Suprapubic skin (tissue), 4 donors: ENCODE measurements at places on chromosomes 2 and 18. TPM values are rescaled to one million over a fixed set of nuclear protein-coding genes. Genes with fewer than 3 reads are reported as not detected.

GRCh38 chr18:24488824-24489493, 28.5 kb downstream of the HRH4 start:
- no peak for DNase-seq

GRCh38 chr2:196278491-196278911, 107.1 kb upstream of the STK17B start:
- DNase-seq = no peak

DNA sequence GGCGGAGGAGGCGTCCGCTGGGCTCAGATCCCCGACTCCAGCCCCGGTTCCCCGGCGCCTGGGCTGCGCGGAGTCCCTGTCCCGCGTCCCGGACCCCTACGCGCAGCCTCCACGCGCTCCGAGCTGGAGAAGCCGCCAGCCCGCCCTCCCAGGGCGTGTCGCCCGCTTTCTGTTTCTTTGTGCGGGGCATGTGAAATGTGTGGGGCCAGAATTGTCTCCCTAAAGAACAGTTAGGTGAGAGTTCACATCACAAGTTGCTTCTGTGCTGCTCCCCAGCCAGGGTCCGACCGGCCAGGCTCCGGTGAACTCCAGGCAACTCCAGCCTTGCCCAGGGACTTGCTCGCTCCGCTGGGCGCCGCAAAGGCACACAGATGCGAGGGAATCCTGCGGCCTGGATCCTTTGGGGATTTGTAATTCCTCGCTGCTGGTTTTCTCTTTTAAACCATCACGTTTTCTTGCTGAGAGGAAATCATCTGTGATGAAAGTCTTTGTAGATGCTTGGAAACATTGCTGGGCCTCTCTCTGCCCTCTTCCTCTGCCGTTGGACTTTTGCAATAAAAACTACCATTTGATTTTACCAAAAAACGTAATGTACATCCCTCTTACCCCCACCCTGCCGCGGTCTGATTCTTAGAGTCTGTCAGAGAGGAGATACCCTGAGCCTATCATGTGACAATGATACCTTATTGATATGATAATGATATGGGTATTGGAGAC, 631 bp downstream of the GYPC start:
- DNase-seq = peak; percentile 82

GRCh38 chr2:8515864-8516533, 165.9 kb upstream of the ID2 start:
- no peak for DNase-seq

GRCh38 chr2:2102866-2103653, 228.0 kb downstream of the MYT1L start:
- no peak for DNase-seq

- no peak for DNase-seq
These were observed 523.9 kb downstream of the TNS1 start for GRCh38 chr2:217478831-217479455.

DNA sequence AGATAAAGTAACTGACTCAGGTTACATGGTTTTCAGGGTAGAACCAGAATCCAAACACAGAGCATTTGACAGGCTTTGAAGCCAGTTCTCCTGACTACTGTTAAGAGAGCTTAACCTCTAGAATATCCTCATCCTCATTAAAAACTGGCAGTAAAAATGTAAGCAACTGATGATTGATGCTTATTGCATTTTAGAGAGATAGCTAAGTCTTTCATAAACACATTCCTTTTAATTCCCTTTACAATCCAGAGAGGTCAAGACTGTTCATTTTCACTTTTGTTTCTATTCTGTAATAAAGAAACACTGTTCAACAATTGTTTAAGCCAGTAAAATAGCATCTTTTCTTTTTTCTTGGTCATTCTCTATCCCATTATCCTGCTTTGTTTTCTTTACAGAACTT, 53.9 kb upstream of the RAB27B start:
- no peak for DNase-seq

DNA sequence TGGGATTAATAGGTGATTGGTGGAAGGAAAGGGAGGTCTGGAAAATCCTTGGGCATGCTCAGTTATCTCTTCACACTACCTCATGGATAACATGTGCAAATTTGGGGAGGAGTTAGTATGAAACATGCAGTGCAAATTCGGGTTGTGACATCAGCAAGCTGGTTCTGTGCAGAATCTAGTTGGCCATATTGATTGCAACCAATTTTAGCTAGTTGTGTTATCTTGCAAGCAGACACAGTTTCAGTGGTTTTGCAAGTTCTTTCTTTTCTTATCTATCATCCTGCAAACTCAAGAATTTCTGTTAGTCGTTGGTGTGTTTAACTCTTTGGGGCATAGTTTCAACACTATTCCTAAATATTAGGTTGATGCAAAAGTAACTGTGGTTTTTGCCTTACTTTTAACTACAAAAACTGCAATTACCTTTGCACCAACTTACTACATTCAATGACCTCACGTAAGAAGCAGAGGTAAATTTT, 135.4 kb downstream of the PTH2R start:
- no peak for DNase-seq

GRCh38 chr2:232586943-232587505, 36.5 kb downstream of the EIF4E2 start:
- DNase-seq = no peak

DNA sequence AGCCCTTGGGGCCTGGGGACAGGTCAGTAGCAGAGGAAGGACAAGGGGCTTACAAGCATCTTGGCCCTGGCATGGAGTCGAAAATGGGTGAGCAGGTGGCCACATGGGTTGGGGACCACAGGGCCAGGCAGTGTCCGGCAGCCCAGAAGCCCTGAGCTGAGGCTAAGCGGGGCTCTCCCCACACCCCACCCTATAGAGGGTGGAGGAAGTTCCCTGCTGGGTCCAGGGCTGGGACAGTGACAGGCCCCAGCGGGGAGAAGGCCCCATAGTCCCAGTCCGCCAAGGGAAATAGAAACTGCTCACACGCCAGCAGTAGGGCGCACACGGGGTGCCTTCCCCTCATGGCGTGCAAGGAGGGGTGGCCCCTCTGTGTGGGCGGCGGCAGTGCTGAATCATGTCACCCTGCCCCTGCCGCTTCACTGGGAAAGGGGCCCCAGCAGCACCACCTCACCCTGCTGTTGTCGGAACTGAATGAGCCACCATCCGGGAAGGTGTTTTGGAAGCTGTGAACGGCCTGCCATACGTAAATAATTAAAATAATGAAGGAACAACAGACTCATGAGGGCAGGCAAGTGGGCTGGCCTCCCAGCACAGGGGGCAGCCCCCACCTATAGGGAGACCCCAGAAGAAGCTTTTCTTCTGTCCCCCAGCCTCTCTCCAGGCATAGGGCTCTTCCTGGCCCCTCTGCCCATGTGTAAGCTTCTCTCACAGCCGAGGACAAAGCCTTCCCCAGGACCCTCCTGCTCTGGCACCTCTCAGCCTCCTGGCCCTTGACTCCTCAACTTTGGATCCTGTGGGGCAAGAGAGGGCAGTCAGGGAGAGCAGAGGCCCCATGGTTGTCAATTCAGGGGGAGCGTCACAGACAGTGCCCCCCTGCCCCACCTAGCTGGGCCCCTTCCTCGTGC, 12.7 kb upstream of the DUSP2 start:
- no peak for DNase-seq

DNA sequence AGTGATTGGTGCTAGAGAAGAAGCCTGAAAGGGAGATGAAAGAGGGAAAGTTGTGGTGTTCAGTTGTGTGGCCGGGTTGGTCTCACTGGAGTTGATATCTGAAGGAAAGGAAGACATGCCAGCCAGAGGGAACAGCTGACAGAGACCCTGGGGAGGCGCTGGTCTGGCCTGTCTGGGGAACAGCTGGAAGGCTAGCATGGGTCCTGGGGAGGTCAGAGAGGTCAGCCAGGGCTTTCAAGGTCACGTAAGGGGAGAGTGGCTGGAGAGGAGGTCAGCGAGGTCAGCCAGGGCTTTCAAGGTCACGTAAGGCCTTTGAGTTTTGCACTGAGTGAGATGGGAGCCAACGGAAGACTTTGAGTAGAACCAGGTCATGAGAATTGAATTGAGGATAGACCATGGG, 11.0 kb downstream of the DYSF start:
- DNase-seq = no peak

GRCh38 chr18:55918444-55918843, 330.5 kb upstream of the TCF4 start:
- DNase-seq = no peak

- no peak for DNase-seq
These were observed 3.1 kb downstream of the ARHGEF33 start for GRCh38 chr2:38892819-38893218.

DNA sequence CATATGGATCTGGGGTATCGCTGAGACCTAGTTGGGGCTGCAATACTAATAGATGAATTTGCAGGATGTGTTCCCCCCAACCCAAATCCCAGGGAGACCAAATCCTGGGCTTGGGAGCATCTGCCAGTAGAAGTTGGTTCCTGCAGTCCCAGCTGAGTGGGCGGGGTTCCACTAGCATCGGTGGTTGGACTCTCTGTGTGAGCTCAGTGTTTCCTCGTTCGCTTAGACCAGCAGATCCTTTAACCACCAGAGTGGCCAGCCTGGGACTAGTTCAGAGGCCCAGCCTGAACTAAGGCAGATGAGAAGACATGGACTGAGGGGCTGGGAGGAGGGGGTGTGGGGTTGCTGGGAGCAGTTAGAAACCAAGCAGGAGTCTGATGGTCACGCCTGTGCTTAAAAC, 40.7 kb downstream of the PCARE start:
- no peak for DNase-seq

DNA sequence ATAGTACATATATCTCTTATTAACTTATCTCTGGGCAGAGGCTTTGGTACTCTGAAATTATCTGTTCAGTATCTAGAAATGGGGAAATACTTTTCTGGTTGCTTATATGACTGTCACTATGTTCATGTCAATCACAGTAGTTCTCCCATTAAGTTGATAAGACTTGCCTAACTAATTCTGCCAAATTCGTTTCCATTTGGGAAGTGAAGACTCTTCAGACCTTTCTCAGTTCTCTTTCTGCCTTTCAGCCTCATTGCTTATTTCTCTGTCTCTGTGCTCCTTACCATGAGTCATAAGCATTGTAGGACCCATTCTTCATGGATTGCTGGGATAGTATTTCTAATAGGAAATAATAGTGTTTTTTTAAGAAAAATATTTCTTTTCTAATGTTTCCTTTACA, 113.5 kb downstream of the PHLPP1 start:
- no peak for DNase-seq

DNA sequence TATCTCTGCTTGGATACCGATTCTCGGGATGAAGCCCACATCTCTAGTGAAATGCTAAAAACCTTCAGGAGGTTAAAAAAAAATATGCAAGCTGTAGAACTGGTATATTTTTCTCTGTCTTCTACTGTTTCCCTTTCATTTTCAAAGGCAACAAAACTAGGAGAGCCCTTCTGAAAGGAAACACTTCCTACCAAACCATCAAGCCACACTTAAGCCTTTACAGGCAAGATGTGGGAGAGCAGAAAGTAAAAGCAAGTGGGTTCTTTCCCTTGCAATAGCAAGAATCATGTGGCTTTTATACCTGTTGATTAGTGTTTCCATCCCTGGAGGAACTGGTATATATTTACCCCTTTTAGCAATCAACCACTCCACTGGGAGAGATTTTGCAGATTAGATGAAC, 147.9 kb upstream of the ACAA2 start:
- no peak for DNase-seq

DNA sequence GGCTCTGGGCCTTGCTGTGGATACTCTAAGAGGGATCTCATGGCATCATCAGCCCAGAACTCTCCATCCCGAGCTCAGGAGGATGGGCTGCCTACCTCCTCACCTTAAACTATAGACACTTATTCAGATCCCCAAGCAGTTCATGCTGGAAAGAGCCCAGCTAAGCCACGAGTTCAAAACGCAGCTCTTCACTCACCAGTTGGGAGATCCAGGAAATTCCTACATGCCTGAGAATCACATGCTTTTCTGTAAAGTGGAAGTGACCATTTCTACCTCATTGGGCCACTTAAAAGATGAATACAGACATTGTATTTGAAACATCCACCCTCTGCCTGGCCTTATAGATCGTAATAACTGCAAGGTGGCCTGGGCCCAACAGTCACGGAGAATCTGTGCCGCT, 6.6 kb downstream of the ATOH8 start:
- DNase-seq = no peak

- no peak for DNase-seq
These were observed 23.2 kb downstream of the CAB39 start for GRCh38 chr2:230735884-230736283.

DNA sequence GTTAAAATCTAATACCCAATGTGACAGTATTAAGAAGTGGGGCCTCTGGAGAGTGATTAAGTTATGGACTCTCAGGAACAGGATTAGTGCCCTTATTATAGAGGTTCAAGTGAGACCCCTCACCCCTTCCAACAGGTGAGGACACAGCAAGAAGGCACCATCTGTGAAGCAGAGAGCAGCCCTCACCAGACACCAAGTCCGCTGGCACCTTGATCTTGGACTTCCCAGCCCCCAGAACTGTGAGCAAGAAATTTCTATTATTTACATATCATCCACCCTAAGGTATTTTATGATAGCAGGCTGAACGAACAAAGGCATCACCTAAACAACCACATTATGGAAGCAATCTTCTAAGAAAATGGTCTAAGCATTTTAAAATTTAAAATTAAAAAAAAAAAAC, 59.0 kb downstream of the HDAC4 start:
- DNase-seq = no peak

DNA sequence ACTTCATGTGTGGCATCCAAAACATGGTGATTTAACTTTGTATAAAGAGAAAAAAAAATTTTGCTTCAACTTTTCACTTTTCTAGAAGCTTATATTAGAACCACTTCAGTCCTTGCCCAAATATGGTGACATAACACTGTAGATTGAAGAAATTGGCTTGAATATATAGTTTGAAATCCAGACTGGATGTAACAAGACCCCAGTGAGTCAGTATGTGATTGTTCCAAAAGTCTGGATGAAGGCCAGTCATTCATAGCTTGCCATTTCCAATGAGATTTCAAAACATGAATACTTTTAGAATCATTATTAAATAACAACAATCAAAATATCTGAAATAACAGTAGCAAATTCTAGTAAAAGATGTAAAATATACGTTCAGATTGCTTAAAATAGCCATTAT, 104.8 kb upstream of the FN1 start:
- DNase-seq = no peak

DNA sequence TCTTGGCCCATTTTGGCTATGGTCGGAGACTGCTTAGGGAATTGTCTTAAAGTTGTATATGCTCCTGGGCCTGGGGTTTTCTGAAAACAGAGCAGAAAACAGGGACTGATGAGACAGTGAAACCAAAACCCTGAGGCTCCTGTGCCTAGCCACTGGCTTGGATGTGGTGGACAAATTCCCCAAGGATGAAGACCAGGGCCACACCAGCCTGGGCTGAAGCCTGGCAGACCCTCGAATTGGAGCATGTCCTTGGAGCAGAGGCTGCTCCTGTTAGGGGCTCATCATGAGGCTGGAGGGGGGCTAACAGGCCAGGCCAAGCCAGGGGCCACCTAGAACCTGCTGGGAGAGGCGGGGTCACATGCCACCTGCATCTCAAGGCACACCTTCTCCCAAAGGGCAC, 68.1 kb downstream of the STPG4 start:
- peak; percentile 79 for DNase-seq

CNPPD1 gene
- 60.1 TPM for total RNA-seq

DTNA gene
- 15.9 TPM for total RNA-seq

FEV gene
- total RNA-seq = not detected

MFSD6 gene
- total RNA-seq = 183 TPM

ZEB2 gene
- total RNA-seq = 26.4 TPM

METTL21A gene
- total RNA-seq = 9.3 TPM

POMC gene
- 9.0 TPM for total RNA-seq

CDK5R2 gene
- total RNA-seq = not detected

SKA1 gene
- total RNA-seq = 0.51 TPM

LAMA3 gene
- 272 TPM for total RNA-seq

C2orf66 gene
- not detected for total RNA-seq

LIMS3 gene
- total RNA-seq = 6.8 TPM

KCNF1 gene
- total RNA-seq = not detected
